H9 (cell line): ENCODE measurements at places on chromosomes 2 and 18. TPM values are rescaled to one million over a fixed set of nuclear protein-coding genes. Genes with fewer than 3 reads are reported as not detected.
A peak's percentile ranks its signal among the peaks of the same experiment; 100 is the strongest.

GRCh38 chr2:236964291-236964690, 121.4 kb upstream of the COPS8 start:
- no peak for DNase-seq

GRCh38 chr18:57624988-57625387, 3.4 kb upstream of the NARS1 start:
- DNase-seq: no peak

- no peak for DNase-seq
These were observed 127.6 kb upstream of the CDCA7 start for GRCh38 chr2:173226899-173227698.

- DNase-seq: no peak
These were observed 19.2 kb upstream of the CERS6 start for GRCh38 chr2:168436840-168437239.

DNA sequence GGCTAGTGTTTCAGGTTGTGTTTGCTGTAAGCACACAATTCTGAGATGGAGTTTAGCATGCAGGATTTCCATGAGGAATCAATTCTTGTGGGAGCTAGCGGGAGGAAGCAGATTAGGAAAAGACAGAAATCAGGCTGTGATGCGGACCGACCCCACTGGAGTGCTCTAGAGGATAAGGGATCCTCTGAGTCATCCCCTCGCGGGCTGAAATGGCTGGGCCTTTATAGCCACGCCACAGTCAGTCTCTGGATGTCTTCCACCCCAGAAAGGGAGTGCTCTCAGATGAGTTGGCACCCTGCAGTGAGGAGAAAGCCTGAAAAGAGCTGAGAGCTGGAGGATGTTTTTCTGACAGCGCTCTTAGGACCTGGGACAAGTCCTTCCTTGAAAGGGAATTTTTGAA, 102.4 kb downstream of the GALNT3 start:
- DNase-seq: peak; percentile 67

The CYB5A gene
- total RNA-seq: 87.9 and 93.2 TPM in 2 replicates

The ABCG8 gene
- total RNA-seq: not detected in 2 replicates

The CD8A gene
- total RNA-seq: not detected in 2 replicates
